ENCODE measurements at places on chromosomes 4 and X.

DNA sequence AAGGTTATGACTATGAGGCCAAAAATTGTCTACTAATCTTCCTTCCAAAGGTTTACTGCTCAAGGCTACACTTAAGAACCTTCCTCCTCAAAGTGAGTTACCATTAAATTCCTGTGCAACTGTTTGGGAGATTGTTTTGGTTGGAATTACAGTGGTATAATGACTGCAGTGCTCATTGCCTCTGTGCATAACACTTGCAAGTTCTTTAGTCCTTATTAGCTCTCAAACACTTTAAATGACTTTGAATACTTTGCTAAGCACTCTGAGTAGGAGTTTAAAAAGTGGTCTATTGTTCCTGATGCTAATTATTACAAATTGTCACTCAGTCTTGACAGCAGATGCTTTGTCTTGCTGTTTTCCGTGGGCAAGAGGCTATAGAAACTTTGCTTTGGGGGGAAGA, 422.8 kb upstream of the PABPC4L start:
- no peak for DNase-seq

GRCh38 chr4:151990201-151990600, 229.4 kb upstream of the GATB start:
- no peak for DNase-seq

DNA sequence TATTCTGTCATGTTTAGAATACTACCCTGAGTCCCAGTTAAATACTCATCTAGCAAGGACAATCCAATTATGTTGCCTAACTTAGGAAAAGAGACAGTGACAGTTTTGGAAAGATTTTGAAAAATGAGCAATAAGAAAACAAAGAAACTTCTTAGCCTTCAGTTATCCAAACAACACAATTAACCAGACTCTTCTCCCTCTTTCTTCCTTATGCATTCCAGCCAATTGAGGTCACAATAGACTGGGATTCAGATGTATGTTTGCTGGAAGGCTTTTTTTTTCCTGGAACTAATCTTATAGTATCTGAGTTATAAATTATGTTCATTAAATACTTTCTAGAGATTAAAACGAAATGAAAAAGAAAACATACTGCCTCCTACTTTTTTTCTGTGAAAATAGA, 109.6 kb downstream of the GUCY2F start:
- no peak for DNase-seq

- no peak for DNase-seq
Measured at GRCh38 chr4:14125375-14126129, 498.0 kb upstream of the BOD1L1 start.

DNA sequence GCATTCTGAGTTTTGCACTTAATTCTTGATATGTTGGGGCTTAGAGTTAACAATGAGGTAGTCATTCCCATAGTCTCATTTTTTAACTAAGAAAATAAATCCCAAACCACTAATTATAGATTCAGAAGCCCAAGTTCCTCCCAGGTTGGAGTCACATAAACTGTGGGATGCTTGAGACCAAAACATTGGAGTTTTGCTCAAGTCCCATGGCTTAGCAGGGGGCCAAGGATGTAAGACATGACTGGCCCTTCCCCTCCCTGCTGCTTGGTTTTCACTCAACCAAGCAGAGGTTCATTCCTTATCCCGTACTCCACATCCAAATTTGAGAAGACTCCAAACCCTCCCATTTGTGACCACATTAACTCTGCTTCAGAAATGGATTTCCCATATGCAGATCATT, 101.3 kb downstream of the LIMCH1 start:
- DNase-seq = no peak

GRCh38 chr4:185895866-185896265, 83.9 kb upstream of the SORBS2 start:
- no peak for DNase-seq

DNA sequence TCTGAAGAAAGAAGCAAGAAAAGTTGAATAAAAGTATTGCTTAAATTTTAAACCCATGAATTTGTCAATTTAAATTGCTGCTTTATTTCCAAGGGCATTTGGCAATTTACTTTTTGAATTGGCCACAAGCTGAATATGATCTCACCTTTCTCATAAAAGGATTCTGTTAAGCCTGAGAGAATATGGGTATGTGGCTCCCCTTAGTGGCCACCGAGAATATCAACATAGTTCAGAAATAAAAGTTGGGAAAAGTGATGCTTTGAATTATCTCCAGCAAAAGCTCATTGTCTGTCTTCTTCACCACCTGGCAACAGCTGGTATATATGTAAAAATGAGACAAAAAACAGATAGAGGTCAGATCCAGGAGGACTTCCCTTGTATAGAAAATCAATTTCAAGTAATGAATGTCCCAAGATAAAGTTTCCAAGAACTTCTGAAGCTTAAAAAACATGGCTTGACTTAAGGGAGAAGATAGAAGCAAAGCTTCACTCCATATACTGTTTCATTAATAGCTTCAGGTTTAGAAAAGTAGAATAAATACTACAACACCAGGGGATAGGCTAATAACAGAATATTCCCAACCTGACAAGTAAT, 290.7 kb upstream of the FAM241A start:
- DNase-seq = no peak

DNA sequence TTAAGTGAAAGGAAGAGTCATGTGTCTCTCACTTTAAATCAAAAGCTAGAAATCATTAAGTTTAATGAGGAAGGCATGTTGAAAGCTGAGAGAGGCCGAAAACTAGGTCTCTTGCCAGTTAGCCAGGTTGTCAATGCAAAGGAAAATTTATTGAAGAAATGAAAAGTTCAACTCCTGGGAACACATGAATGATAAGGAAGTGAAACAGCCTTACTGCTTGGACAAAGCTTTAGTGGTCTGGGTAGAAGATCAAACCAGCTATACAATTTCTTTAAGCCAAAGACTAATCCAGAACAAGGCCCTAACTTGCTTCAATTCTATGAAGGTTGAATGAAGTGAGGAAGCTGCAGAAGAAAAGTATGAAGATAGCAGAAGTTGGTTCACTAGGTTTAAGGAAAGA, 24.9 kb downstream of the RHOH start:
- DNase-seq = no peak

Data from uterus (tissue), 4 donors.